ENCODE measurements at places on chromosomes 7 and 10.

DNA sequence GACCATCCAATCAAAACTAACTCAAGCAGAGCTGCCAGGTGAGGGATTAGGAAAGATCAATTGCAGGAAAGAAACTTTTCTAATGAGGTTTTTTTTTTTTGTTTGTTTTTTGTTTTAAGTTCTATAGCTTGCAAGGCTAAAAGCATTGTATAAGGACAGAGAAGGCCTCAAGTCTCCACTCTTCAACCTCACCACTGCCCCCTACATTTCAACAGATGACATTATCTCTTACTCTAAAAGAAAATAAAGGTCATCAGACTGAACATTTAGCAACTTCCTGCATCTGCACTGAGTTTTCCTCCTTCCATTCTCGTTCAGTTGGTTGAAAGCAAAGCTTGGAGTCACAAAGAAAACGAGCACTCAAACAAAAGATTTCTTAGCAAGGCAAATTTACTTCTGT, 45.2 kb upstream of the EXOC4 start:
- no peak for DNase-seq

- no peak for DNase-seq
Observed at GRCh38 chr7:17136126-17136525, 162.3 kb upstream of the AHR start.

DNA sequence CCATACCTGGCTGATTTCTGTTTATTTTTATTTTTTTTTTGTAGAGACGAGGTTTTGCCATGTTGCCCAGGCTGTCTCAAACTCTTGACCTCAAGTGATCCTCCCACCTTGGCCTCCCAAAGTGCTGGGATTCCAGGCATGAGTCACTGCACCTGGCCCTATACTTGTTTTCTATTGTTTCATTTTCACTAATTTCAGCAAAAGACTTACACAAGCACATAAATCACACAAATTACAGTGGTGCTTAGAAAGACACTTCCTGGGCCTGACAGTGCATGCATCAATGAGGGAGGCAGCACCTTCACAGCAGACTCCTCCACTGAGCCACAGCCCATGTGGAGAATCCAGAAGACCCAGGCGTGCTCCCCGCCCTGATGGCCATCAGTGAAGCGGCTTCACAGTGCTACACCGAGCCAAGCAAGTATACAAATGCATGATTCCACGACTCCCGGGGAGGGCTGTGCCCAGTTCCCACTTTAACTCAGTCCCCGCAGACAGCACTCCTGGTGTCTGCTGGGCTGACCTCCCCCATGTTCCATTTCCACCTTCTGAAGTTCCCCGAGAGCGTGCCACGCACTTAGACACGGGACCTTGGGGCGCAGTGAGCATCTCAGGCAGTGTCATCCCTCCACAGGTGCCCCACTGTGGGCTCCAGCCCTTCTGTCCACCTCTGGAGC, 20.6 kb downstream of the PITRM1 start:
- DNase-seq, result no peak

DNA sequence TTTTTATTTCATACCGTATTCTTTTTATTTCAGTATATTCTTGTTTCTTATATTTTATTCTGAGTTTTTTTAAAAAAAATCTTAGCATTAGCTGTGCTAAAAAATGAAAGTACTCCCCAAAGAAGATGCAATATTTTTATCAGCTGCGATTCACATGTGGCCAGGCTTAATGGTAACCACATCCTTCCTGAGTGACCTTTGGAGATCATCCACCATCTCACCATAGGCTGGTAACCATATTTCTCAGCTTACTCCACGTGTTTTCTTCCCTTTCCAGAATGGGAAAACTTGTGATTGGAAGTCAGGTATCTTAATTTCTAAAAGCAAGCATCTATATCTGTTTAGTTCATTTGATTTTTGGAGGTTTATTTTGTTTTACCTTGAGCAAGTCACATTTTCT, 18.8 kb upstream of the LIPM start:
- peak; percentile 41 for DNase-seq

DNA sequence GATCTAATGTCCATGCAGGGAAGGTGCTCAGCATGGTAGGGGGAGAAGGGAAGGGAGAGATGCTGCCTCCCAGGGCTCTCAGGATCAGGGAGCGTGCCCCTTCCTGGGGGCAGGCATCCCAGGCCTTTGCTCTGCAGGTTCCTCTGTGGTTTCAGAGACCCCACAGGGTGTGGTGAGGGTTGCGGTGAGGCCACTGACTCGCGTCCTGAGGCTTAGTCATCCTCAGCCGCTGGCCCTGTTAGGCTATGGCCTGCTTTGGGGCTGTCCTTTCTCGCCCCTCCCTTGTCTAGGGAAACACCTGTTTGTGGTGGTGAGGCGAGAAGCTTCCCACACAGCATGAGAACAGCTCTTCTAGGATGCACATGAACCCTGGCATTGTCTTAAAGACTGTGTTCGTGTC, 558.3 kb upstream of the FOXK1 start:
- DNase-seq, result peak; percentile 6

GRCh38 chr10:108970016-108970415, 953.3 kb downstream of the XPNPEP1 start:
- peak; percentile 8 for DNase-seq

DNA sequence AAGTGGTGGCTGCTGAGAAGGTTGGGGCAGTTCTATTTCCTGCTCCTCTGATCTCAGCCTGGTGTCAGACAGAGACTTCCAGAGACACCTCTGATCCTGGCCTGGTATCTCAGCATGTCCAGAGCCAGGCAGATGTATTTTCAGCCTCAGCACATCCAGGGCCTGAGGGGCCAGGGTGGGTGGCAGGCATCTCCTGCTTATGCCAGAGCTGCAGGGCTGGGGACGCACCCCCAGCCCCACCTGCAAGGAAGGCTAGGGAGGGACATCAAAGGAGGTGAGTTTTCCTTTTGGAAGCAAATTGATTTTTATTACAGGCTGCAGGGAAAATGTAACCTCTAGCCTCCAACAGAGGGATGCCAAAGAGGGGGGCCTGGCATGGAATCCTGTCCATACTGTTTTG, 36.7 kb downstream of the CFAP46 start:
- DNase-seq, result no peak

DNA sequence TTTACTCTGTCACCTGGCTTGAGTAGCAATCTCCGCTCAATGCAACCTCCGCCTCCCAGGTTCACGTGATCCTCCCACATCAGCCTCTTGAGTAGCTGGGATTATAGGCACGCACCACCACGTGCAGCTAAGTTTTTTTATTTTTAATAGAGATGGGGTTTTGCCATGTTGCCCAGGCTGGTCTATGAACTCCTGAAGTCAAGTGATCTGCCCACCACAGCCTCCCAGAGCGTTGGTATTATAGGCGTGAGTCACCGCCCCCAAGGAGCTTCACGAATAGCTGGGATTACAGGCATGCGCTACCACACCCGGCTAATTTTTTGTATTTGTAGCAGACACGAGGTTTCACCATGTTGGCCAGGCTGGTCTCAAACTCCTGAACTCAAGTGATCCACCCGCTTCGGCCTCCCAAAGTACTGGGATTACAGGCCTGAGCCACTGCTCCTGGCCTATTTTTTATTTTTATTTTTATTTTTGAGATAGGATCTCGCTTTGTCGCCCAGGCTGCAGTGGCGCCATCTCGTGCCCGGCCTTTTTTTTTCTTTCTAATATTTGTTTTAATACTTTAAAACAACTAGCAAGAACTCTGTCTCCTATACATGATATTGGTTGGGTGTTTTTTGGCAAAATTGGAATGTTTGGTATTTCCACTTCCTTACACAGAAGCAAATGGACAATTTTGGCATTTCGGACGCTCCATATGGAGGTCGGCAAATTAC, 1.1 kb downstream of the EFCAB10 start:
- no peak for DNase-seq

DNA sequence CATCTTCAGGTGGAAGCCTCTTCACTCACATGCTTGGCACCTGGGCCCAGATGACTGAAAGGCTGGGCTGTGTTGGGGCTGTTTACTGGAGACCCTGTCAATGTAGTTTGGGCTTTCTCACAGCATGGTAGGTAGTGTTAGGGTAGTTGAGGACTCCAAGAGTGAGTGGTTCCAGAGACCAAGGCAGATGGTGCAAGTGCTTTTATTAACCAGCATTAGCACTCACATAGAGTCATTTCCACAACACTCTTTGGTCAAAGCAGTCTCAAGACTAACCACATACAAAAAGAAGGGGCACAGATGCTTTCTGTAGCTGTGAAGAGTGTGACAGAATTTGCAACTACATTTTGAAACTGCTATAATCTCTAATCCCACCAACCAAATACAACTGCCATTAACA, 135.0 kb downstream of the RTKN2 start:
- no peak for DNase-seq

- no peak for DNase-seq
Observed at GRCh38 chr10:71250405-71250804, 38.0 kb downstream of the UNC5B start.

- DNase-seq, result peak; percentile 71
Observed at GRCh38 chr10:94076325-94076841, 82.7 kb downstream of the PLCE1 start.

DNA sequence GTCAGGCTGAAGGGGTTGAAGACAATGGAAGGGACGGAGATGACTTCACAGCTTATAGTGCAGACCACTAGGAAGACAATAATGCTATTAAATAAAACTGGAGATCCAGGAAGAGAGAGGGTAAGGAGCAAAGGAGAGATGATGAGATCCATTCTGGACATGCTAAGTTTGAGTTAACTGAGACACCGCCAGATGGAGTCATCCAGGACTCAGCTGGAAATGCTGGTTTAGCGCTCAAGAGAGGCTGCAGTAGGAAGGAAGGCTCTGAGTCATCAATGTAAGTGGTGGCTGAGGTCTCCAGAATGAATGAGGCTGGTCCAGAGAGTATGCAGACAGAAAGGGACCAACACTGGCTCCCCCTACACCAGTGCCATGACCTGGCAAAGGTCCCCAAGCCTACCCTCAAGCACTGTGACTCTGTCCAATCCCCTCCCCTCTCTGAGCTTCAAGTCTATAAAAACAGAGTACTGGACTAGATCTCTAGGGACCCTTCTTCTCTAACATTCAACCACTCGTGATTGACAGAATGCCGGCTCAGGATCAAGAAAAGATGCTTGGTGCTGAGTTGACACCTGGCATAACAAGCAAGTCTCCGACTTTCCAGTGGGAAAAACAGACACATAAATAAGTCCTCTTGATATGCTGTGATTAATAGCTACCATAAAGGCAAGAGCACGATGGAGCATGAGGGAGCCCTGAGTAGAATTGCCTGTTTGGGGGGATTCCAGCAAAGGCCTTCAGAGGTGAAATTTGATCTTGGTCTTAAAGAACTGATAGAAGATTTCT, 8.9 kb downstream of the GFRA1 start:
- DNase-seq, result peak; percentile 10

DNA sequence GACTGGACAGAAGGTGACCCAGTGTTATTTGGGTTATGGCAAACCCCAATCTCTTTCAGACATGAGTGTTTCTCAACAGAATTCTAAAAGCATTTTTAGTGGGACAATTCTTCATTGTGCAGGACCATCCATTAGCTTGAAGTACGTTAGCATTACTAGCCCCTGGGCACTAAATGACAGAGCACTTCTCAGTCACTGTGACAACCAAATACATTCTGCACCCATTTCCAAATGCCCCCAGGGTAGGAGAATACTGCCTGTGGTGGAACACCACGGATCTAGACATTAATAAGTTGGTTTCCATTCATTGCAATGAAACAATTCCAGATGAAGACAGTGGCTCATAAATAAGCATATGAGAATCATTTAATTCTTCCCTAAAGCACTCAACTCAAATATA, 102.4 kb upstream of the FRMD4A start:
- no peak for DNase-seq

- DNase-seq, result no peak
Observed at GRCh38 chr7:75614401-75614800, 122.3 kb downstream of the SPDYE5 start.

DNA sequence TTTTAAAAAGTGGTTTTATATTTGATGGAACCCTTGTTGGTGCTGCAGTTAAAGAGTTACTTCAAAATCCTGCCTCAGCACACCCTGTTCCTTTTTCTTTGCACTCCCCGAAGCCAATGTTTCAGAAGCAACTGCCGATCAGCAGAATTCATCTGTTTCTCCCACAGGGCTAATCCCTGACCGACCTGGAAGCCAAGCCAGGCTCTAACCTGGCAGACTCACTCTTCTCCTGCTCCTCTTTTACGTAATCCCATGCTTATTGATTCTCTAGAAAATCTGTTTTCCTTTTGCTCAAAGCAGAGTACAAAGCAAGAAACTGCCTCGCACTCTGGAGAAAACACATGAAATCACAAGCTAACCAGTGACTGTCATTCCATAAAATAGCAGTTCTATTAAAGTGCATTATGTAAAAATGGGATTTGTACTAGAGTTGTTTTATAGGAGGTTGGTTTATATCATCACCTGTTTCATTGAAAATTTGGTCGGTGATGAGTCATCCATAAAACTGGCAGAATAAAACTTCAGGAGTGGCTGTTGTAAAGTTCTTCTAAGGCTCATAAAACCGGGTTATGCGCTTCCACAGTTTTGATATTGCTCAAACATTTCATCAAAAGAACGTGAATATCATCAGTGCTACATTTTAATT, 99.9 kb downstream of the CNTNAP2 start:
- DNase-seq, result no peak

- no peak for DNase-seq
Observed at GRCh38 chr7:44077061-44077460, 5.3 kb downstream of the POLM start.

DNA sequence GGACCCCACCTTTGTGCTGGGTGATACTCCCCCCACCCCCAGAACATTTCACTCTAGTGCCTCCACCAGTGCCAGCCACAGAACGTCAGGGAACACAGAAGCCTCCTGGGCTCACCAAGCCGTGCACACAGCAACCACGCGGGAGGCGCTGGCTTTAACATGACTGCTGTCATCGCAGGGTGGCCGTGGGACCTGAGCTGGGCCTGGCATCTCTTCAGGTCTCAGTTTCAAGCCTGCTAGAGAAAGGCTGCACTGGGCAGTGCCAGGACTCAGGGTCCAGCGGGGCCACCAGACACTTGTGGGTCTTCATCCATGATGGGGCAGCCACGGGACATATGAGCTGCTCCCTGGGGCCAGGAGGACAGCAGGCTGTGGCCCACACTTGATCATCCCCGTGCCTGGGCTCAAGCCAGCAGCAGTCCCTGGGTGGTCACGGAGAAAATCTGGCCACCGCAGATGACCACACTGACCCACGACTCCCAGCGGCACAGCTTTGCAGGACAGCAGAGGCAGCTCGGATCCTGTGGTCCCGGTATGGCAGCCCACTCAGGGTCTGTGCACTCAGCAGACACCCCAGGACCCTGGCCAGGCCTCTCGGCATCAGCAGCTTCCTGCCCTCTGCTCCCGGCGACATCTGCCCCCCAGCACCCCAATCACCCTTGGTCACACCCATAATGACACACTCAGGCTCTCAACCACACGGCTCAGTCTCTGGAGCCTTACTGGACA, 44.2 kb downstream of the CAMK2B start:
- DNase-seq, result no peak

- no peak for DNase-seq
Observed at GRCh38 chr10:42932116-42932515, 144.8 kb upstream of the RET start.

Measured in IMR-90 (cell line).